ENCODE measurements at places on chromosomes 6 and 20.

- DNase-seq = no peak
Observed at GRCh38 chr20:6630514-6630913, 137.0 kb upstream of the BMP2 start.

DNA sequence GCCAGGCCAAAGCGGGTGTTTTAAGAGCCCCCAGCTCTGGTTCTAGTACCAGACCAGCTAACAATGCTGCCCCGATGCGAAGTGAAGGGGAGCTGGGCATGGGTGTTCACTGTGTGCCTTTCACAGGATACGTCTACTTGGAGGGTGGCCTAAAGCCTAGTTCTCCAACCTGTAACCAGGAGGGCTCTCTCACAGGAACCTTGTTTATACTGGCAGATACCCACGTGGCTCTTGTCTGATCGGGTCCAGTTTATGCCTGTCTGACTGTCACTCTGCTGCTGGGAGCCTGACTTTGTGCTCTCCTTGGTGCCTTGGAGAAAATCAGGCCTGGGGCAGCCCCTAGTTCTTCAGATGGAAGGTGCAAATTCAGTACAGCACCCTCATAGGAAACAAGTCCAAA lies 60.2 kb upstream of the RNF144B start:
- DNase-seq = no peak

GRCh38 chr6:169473663-169474062 lies 220.0 kb upstream of the THBS2 start:
- DNase-seq = no peak

DNA sequence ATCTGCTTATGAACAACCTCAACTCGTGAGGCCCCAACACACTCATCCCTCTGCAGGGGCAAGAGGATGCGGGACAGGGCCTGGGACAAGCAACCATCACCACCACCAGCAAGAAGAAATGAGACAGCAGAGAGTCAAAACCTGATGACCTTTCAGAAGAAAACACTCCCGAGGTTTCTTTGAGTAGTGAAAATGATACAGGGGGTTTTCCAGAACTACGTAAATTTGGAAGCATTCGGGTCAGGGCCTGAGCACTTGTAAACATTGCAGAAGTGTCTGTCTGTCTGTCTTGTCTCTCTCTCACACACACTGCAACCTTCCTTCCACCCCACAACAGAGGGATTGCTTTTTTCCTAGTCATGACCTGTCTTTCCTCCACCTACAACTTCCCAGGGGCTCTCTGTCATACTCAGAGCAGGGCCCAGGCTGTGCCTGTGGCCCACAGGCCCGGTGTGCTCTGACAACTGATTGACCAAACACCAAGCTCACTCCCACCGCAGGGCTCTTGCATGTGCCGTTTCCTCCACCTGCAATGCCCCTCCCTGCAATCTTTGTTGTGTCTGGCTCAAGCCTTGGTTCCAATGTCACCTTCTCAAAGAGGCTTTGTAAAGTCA lies 90.9 kb downstream of the BMP7 start:
- DNase-seq = no peak

GRCh38 chr6:89792881-89793280 lies 26.7 kb downstream of the MDN1 start:
- DNase-seq = no peak

- DNase-seq = no peak
Observed at GRCh38 chr6:2713473-2714110, 37.1 kb downstream of the MYLK4 start.

DNA sequence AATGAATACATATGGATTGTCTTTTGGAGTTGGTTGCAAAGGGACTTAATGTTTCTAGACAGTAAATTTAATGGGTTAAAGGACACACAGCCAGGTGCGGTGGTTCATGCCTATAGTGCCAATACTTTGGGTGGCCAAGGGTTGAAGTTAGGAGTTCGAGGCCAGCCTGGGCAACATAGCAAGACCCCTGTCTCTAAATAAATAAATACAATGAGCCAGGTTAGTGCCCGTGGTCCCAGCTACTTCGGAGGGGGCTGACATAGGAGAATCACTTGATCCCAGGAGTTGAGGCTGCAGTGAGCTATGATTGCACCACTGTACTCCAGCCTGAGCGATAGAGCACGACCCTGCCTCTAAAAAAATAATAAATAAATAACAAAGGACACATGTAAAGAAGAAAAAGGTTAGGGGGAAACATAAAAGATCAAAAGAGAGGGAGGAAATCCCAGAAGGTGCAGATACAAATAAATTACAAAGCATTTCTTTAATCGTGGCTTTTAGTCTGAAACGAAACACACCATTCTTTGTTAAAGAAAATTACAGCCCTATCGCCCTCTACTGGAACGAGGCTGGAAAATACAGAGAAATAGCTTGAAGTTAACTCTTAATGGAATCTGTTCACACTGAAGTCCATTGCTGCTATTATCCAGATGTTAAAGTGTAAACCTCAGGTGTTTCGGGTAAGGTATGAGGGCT lies 42.6 kb upstream of the SCML4 start:
- no peak for DNase-seq

GRCh38 chr6:149781715-149782114 lies 32.2 kb downstream of the PCMT1 start:
- no peak for DNase-seq

- peak; percentile 57 for DNase-seq
Observed at GRCh38 chr6:52362443-52363227, 684 bp downstream of the PAQR8 start.
